ENCODE measurements at places on chromosomes 4 and X. TPM values are rescaled to one million over a fixed set of nuclear protein-coding genes. Genes with fewer than 3 reads are reported as not detected.

GRCh38 chr4:39319676-39320075 lies 46.5 kb downstream of the RFC1 start:
- no peak for DNase-seq

DNA sequence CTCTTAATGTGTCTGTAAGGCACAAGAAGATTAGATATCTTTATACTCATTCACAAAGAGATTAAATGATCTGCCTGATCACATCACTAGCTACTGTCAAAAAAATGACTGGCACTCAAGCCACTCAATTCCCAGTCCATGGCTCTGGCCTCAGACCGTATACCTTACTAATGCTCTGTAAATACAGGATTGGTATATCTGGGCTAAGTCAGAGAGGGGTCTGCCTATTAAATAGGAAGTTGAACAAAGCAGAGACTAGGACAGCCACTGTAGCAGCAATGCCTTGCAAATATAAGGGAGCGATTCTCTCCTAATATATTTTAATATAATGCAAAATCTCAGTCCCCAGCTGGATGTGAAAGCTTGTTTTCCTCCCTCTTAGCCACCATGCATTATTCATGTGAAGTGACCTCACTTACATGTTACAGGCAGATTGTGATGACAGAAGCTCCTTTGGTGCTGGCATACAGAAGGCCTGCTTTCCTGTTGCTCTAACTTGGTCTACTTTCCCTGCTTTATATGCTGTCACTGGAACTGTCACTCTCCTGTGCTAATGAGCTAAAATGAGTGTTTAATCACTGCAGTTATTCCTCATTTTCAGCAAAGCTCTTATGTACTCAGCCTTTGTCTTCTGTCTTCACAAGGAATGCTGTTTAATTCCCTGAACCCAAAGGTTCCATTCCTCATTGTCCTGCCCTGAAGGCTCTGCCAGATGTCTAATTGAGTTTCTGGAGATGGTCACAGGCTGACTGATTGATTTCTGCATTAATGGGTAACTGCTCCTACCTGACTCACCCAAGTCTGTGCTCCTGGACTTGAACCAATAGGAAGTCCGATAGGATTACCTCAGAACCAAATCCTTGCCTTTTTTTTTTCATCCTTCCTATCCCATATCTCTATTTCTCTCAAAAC lies 578.2 kb downstream of the KLHL13 start:
- DNase-seq = no peak

DNA sequence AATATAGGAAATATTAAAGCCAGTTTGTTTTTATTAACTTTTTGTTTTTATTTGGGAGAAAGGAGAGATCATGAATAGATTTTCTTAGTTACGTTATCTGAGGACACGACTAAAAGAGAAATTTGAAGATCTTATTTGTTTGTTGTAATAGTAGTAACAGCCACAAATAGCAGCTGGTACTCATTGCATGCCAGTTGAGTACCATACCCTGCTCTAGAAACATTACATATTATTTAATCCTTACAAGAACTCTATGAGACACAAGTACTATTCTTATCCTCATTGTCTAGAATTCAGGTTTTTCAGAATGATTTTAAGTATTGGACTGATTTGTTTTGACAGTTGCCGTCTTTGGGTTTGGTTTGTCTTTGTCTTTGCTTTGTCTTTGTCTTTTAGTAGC lies 31.8 kb downstream of the USP53 start:
- DNase-seq = no peak

DNA sequence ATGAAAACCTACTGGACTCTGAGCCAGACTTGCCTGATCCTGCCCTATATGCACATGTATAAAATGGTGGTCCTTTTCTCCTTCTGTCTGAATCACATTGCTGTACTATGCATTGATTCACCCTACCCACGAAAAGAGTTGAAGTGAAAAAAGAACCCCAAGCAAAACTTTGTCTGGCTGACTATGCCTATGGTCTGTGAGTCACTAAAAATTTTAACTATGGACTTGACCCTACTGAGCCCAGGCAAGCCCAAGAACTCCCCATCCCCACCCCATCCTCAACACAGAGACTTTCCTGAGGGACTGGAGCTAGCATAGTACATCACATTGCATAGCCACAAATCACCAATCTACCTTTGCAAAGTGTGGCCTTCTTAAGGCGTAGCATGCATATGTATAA lies 116.6 kb upstream of the TENM3 start:
- DNase-seq = no peak

Gene MAGEC3
- not detected for total RNA-seq

All from osteocyte (in vitro differentiated cells).